Activated CD8-positive, alpha-beta memory T cell treated with anti-CD3 and anti-CD28 coated beads for 1 hour (primary cell): ENCODE measurements at places on chromosomes 3 and 15.

- no peak for DNase-seq
Observed at GRCh38 chr3:141425523-141426233, 57.4 kb downstream of the ZBTB38 start.

GRCh38 chr3:133692759-133693158 lies 31.0 kb upstream of the TOPBP1 start:
- no peak for DNase-seq

DNA sequence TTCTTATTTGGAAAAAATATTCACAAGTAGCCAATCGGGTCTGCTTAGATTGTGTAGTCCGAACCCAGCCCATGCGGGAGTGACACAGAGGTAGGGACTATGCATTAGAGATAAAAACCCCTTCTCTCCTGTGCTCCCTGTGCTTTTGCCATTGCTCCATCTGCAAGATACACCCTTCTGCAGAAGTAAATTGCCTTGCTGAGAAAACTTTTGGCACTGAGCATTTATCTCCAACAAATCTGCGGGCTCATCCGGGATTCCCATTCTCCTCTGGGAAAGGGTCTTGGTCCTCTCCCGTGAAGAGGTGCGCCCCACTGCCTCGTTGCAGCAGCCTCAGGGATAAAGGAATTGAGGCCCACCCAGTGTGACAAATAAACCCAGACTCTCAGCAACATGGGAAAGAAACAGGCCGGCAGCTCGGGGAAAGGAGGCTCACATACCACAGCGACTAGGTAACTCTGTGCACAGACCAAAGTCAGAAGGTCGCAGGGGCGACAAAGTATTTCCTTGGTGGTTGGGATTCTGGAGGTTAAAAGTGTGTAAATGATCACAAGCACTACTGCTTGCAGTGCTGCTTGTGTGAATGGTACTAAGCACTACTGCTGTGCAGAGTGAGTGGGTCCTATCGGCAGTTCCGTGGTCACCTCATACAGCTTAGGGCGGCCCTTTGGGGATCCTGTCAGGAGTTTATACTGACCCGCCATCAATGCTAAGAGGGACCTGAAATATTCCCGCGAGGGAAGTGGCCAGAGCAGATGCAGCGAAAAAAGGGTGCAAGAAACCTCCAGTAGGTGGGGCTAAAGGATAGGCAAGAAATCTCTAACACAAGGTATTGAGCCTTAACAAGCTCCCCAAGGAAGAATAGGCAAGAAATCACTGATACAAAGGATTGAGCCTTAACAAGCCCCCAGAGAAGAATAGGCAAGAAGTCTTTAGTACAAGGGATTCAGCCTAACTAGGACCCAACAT lies 54.3 kb downstream of the GSK3B start:
- DNase-seq = no peak

DNA sequence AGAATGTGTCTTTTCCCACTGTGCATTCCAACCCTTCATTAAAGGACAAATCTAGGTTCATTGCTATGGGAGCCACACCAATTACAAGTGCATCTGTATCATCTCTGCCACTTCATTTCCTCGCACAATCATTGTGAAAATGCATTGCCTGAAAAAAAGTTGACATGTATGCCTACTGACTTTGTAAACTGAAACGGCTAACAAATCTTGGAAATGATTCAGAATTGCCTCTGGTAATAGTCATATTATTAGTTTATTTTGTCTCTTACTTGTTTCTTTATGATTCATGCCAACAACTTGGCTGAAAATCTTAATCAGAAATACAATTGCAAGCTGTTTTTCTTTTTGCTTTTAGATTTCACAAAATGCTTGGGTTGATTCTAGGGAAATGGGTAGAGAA lies 497.1 kb downstream of the ZIC1 start:
- DNase-seq = no peak

DNA sequence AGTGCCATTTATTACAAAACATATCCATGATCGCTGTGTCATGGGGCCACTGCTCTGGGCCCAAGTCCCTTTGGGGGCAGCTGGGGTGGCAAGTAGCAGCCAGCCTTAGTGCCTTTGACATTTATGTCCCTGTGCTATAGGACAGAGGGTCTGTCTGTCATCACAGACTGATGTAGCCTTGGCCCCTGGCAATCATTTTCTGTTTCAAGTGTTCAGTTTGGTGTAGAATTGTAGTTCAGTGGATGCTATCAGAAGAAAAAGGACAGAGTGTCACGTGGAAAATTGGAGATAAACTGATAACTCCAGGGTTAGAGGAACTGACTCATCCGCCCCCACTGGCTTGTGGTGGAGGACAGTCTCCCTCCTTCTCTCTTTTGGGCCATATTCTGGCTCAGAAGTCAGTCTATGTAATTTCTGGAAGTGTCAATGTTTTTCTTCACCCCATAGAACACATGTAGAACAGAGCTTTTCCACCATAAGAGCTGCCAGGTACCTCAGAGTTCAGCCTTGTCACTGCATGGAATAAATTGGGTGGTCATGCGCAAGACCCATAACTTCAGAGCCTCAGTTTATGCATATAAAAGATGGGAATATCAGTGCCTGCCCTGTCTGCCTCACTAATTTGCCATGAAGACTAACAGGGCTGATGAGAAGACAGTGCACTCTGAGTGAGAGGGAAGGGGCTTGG lies 4.5 kb upstream of the MRPS22 start:
- DNase-seq = no peak

- no peak for DNase-seq
Observed at GRCh38 chr3:28250999-28251398, 9.6 kb downstream of the CMC1 start.

DNA sequence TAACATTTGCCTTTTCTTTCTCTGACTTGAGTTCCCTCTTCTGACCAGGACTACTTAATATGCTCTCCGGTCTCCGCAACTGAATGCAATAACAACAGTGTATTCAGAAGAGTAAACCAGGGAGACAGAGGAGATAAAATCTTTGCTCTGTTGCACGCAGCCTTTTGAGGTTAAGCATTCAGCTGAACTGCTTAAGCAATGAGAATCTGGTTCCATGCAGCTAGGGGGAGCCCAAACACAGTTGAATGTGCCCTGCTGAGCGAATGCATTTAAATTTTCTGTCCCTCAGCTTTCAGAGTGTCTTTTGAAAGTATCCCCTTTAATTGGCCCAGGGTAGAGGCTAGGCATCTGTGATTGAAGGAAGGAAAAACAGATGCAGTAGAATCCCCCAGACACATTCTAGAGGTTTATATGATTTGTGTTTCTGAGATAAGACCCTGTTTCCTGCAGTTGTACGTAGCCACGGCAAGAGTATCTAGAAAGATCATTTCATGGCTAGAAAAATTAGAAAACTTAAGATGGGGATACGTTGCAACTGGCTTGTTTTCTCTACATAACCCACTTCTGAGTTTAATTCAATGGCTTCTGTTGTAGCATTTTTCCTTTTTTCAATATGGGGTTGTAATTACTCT lies 309.6 kb downstream of the TUSC7 start:
- no peak for DNase-seq

DNA sequence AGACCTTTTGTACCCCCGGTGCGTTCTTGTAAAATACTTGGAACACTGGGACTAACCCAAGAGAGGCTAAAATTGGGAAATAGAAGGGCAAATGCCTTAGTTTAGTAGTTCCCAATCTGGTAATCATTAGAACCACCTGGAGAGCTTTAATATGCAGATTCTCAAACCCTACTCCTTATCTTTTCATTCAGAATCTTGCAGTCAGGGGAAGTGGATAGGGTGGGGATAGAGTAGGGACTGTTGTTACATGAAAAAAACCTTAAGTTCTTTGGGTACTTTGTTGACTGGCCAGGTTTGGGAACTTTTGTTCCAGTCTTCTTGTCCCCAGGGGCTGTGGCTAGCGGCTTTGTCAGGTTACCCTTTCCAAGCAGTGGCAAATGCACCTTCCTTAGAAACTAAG lies 15.9 kb downstream of the MAPKBP1 start:
- DNase-seq = no peak

DNA sequence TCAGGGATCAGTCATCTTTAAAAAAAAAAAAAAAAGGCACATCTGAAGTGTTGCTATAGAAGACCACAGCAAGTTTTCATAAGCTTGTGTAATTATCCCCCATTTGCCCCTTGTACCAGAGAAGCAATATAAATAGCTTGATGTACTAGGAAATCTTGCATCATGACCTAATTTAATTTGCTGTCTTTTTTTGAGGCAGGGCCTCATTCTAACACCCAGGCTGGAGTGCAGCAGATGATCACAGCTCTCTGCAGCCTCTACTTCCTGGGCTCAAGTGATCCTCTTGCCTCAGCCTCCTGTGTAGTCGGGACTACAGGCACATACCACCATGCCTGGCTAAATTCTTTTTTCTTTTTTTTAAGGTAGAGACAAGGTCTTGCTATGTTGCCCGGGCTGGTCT lies 88.7 kb downstream of the ARIH1 start:
- no peak for DNase-seq

- DNase-seq = peak; percentile 37
Observed at GRCh38 chr3:172129850-172130716, 90.7 kb downstream of the FNDC3B start.

DNA sequence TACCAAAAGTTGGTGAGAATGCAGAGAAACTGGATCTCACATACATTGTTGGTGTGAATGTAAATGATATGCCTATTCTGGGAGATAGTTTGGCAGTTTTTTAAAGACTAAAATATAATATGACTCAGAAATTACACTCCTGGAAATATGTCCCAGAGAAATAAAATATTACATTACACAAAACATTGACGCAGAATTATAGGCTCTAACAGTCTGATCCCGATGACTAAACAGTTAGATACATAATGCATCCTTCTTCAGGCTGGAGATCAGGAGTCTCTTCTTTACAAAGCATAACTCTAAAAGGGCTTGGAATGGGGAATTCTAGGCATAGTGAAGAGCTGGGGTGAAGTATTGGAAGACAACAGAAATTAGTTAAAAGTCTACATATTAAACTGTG lies 586.2 kb upstream of the NECTIN3 start:
- DNase-seq = no peak

- peak; percentile 28 for DNase-seq
Observed at GRCh38 chr15:84982301-84982920, 755 bp downstream of the PDE8A start.

GRCh38 chr3:108511490-108511889 lies 1.1 kb upstream of the MYH15 start:
- DNase-seq = no peak

- DNase-seq = no peak
Observed at GRCh38 chr15:98776607-98777281, 128.4 kb downstream of the IGF1R start.

GRCh38 chr3:126893651-126894050 lies 89.3 kb upstream of the PLXNA1 start:
- no peak for DNase-seq

GRCh38 chr3:10992943-10993728 lies 588 bp downstream of the SLC6A1 start:
- no peak for DNase-seq

DNA sequence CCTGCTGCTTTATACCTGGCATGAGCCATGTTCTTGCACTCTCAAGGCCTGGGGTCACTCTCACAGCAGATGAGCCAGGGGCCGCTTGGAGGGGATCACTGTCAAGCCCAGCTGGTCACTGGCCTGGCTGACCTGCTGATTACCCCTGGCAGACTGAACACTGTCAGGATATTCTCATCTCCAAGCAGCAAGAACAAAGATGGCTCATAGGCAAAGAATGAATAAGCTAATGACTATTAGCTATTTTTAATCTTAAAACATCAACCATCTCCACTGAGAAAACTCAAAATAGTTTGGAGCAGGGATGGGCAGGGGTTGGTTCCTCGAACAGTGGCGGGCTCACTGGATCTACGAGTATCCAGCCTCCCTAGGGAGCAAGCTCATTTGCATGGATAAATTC lies 64.4 kb upstream of the ACAN start:
- no peak for DNase-seq

DNA sequence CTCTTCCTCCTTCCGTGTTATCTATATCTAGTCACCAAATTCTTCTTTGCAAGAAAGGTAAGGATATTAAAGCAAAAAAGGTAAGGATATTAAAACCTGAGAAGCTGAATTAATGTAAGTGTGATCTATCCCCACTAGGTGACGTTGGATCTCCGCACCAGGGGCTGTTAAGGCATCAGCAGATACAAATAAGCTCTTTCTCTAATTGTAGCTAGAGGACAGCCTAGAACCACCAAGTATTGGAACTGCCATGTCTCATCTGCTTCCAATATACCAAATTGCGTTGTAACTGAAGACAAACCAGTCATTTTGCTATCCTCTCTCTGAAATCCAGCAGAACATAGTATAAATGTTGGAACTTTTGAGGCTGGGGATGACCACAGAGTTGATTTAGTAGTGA lies 471.2 kb upstream of the TGFBR2 start:
- no peak for DNase-seq

DNA sequence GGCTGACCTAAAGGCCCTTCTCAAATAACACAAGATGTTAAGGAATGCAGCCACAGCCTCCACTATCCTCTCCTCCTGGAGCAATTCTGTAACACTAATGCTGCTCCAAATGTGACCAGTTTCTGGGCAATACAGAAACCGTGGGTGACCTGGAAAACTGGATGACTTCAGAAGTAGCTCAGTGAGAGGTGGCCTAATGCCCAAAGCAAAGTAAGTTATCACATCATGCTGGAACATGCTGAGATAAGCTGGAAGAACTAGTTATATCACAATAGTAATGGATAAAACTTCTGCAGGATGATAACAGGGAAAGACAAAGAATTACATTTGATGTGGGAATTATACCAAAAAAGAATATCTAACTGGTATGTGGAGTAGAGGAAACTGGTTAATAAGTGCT lies 72.0 kb downstream of the DHX30 start:
- no peak for DNase-seq

DNA sequence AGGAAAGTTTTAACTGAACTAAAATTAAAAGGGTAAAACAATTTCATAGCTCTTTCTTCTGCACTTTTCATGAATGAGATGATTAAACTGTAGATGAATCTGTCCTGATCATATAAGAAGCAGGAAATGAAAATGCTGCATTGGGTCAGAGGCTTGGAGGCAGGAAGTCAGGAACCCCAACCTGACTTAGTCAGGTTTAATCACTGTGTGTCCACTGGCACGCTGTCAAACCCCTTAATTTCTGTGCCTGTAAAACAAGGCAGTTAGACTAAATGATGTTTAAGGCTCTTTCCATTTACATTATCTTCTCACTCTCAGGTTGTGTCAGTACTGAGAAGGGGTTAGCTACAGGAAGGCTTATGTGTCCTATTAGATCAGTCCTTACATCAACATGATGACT lies 193.3 kb upstream of the TTC14 start:
- DNase-seq = no peak

DNA sequence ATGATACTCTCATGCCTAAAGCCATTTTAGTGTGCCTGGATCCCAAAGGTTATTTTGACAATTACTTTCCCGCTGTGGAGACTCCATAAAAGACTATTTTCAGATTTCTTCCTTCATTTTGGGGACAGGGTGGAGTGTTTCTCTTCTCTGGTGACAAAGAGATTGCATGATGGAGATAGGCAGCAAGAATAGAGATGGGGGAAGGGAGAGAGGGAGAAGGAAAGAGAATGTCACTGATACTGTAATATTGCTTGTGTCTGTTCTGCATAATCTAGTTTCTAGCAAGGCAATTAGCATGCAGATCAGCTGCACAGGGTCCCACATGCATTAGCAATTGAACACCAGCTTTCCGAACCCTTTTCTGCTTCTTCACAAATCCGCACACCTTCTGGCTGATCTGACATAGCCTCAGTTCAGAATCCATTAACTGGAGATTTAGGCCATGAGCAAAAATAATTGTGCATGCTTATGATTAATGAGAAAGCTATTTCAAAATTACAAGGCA lies 222.4 kb downstream of the OXSM start:
- DNase-seq = no peak

- DNase-seq = no peak
Observed at GRCh38 chr3:4824926-4825325, 154.3 kb upstream of the BHLHE40 start.
